CD4-positive, alpha-beta T cell treated with Interleukin-4 for 4 hours (primary cell): ENCODE measurements at places on chromosomes 2 and 18.
A peak's percentile ranks its signal among the peaks of the same experiment; 100 is the strongest.

DNA sequence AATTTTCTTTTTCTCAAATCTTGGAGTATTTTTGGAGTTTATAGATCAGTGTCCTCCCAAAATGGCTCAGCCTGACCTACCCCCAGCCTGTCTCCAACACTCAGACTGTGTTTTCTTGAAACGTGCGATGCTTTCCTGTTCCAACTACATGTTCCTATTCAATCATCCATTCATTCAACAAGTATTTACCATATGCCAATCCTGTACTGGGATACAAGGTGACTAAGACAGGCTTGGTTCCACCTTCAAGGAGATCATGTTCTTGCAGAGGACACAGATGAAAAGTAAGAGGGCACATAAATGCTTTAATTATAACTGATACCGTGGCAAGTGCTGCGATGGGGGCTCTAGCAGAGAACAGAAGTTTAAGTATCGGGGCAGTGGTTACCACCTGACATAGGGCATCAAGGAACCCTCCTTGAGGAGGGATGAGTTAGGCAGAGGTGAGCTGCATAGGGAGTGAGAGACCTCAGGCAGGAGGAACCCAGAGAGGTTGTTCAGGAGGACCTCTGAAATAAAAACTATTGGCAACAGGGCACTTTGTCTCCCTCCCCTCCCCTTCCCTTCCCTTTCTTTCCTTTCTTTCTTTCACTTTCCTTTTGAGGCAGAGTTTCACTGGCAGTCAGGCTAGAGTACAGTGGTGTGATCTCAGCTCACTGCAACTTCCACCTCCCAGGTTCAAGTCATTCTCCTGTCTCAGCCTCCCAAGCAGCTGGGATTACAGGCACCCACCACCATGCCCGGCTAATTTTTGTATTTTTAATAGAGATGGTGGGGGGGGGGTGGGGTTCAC is 469.0 kb downstream of the EPHA4 start:
- no peak for DNase-seq

GRCh38 chr2:128490321-128490720 is 171.7 kb upstream of the HS6ST1 start:
- no peak for DNase-seq

GRCh38 chr18:62138461-62139235 is 48.2 kb downstream of the PIGN start:
- DNase-seq, result no peak

- no peak for DNase-seq
Measured at GRCh38 chr2:82239176-82239575, 1934.6 kb upstream of the LRRTM1 start.

- peak; percentile 16 for DNase-seq
Measured at GRCh38 chr2:37080266-37080665, 3.9 kb downstream of the HEATR5B start.
